ENCODE measurements at places on chromosomes 12 and 14.
A peak's percentile ranks its signal among the peaks of the same experiment; 100 is the strongest.

- DNase-seq = no peak
- no peaks in the 10 kb centered on the region for H3K27me3 ChIP-seq
- peaks cover 20% of the 10 kb centered on the region for H3K4me1 ChIP-seq
- no peak overlapping the region for H3K4me3 ChIP-seq
- no peak overlapping the region for H3K27ac ChIP-seq
Measured at GRCh38 chr12:104416585-104416984, 40.2 kb upstream of the CHST11 start.

DNA sequence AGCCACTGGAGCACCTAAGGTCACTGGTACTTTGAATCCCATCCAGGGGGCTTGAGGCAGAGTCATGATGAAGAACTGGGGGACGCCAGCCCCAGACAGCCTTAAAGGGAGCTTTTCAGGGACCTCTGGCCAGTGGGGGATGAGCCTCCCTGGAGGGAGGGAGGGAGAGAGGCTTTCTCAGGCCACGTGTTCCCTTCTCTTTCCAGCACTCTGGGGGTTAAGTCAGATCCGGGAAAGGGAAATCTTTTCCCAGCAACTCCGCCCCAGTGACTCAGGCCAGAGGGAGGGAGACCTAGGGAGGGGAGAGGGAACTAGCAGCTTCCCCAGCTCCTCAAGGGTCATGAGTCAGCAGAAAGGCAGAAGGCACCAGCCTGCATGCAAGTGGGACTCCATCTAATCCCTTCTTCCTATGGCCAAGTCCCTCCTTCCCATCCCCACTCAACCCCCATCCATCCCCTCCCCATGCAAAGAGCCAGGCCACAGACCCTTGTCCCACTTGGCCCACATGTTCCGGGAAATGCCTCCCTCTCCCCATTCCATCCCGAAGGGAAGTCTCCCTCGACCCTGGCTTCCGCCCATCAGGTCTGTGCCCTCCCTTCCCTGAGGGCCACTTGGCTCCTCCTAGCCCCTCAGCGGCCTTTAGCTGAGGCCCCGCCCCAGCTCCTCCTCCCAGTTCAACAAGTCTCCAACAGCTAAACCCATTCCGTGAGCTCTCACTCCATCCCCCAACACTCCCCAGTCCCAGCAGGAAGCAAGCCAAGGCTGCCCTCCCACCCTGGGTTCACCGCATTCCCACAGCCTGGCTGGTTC is 5.6 kb downstream of the TNFRSF1A start:
- H3K4me3 ChIP-seq = no peak overlapping the region
- no peak overlapping the region for H3K27ac ChIP-seq
- H3K4me1 ChIP-seq = peaks cover 20% of the 10 kb centered on the region
- DNase-seq = peak; percentile 81
- peaks cover 31% of the 10 kb centered on the region for H3K36me3 ChIP-seq

DNA sequence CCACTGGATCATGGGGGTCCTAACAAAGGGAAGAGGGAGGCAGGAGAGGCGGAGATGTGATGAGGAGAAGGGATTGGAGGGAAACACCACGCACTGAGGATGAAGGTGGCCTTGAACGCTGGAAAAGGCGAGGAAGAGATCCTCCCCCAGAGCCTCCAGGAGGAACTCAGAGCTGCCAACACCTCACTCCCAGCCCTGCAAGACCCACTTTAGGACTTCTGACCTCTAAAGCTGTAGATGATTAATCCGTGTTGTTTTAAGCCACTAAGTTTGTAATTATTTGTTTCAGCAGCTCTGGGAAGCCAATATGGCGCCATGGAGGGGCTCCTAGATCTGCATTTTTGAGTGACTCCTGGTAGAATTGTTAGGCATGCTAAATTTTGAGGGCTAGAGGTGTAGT is 74.6 kb upstream of the CEP83 start:
- no peak for DNase-seq
- no peaks in the 10 kb centered on the region for H3K4me1 ChIP-seq
- H3K4me3 ChIP-seq = no peak overlapping the region
- H3K27ac ChIP-seq = no peak overlapping the region

- no peaks in the 10 kb centered on the region for H3K36me3 ChIP-seq
- H3K4me3 ChIP-seq = no peak overlapping the region
- DNase-seq = no peak
- no peaks in the 10 kb centered on the region for H3K4me1 ChIP-seq
- H3K27me3 ChIP-seq = peaks cover 1% of the 10 kb centered on the region
Measured at GRCh38 chr14:94648801-94649200, 36.6 kb downstream of the SERPINA3 start.

DNA sequence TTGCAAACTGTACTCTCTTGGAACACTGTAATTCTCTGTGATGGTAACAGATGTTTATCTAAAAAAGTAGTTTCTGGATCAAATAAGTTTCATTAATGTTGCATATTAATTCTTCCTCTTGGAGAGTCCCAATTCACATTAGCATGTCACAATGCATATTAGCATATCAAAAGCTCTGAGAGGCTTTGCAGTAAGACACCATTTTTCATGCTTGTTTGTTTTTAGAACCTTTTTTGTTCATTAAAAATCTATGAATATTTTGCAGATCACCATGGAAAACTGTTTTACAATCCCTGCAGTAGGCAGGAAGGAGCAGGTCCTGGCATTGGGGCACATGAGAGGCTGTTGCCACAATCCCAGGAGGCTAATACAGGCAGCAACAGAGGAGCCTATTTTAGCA is 180.7 kb downstream of the KCNH5 start:
- H3K36me3 ChIP-seq = no peaks in the 10 kb centered on the region
- H3K27me3 ChIP-seq = no peaks in the 10 kb centered on the region
- DNase-seq = no peak
- no peak overlapping the region for H3K27ac ChIP-seq

DNA sequence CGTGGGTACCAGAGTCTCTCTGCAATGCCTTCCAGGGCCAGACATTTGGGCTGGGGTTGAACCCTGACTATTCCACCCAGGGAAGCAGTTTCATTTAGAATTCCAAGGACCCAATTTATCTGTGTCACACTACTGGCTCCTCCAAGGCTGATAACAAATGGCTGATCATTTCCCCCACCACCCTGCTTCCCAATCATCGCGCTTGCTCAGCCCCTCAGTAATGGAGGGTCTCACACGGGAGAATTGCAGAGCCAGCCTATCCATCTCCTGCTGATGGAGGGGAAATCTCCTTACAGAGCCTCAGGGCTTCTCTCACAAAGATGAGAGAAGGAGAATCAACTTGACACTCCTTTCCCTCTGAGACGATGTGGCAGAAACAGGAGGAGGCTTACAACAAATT is 78.4 kb upstream of the WSCD2 start:
- peaks cover 16% of the 10 kb centered on the region for H3K27me3 ChIP-seq
- DNase-seq = no peak
- peaks cover 5% of the 10 kb centered on the region for H3K4me1 ChIP-seq
- no peaks in the 10 kb centered on the region for H3K36me3 ChIP-seq
- no peak overlapping the region for H3K27ac ChIP-seq

DNA sequence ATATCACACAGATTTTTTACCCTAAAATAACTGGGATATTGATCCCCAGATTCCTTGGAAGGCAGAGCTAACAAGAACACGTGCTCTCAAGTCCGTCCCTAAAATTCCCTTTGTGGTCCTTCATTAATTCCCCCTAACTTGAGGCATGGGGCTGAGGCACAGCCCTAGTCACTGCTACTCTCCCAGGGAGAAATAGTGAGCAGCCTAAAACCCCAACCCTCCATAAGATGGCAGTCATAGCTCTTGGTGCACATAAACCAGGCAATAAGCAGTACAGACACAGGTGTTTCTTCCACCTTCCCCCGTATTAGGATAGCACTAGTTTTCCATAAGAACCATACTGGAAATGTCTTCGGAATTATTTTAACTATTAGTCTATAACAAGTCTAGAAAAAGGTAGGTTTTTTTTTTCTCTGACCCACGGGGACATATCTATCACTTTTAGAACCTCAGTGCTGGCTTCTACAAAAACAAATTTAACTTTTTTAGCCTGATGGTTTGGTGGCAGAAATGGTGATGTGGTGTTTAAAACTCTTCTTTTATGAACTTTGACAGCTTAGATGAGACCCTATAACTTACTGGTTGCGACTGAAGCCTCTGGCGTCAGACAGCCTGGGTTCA is 3.1 kb upstream of the ARHGEF40 start:
- no peak overlapping the region for H3K4me3 ChIP-seq
- peaks cover 30% of the 10 kb centered on the region for H3K4me1 ChIP-seq
- no peak overlapping the region for H3K27ac ChIP-seq
- no peak for DNase-seq
- H3K27me3 ChIP-seq = peaks cover 55% of the 10 kb centered on the region

DNA sequence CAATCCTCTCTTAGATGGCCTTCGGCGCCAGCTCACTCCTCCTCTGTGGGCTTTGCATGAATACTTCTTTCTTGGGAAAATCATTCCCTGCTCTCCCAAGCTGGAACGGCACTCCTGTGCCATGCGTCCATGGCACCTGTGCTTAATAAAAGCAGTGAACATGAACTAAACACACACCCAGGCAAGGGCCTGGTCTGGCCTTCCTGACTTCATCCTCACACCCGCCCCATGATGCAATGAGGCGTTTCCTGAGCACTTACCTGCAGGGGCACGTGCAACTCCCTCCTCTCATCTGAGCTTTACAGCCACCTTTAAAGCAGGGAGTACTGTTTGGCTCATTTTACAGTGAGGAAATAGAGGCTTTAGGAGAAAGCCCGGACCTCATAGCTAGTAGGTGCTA is 219.8 kb downstream of the SLC41A2 start:
- peaks cover 1% of the 10 kb centered on the region for H3K36me3 ChIP-seq
- H3K4me1 ChIP-seq = peaks cover 76% of the 10 kb centered on the region
- no peak overlapping the region for H3K4me3 ChIP-seq
- DNase-seq = no peak
- no peaks in the 10 kb centered on the region for H3K27me3 ChIP-seq

- no peak for DNase-seq
- no peaks in the 10 kb centered on the region for H3K27me3 ChIP-seq
- no peak overlapping the region for H3K27ac ChIP-seq
Measured at GRCh38 chr12:68505970-68506369, 104.7 kb upstream of the RAP1B start.

GRCh38 chr14:85479306-85479705 is 50.6 kb upstream of the FLRT2 start:
- no peaks in the 10 kb centered on the region for H3K36me3 ChIP-seq
- H3K27me3 ChIP-seq = no peaks in the 10 kb centered on the region
- no peak for DNase-seq

DNA sequence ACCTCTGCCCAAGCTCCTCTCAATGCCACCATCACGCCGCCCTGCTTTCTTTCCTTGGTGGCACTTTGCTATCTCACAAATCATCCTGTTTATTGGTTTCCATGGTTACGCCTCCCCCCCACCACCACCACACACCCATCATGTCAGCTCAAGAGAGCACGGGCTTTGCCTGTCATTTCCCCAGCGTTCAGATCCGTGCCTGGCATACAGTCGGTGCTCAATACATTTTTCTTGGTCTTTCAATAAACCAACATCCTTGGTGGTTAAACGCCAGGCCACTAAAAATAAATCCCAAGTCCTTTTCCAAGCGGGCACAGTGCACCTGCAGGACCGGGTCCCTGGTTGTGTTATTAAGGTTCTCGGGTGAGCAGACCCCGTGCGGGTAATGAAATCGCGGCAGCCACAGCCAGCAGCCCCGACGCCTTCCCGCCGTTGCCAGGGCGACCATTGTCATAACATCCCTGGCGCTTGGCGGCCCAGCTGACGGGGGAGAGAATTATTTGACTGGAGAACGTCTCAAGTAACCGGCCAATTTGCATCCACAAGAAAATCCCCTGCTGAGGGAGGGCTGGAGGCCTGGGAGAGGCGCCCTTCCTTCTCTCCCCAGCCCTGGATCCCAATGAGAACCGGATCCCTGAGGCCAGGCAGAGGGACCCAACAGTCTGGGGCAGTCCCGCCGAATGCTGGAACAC is 92.9 kb downstream of the KSR2 start:
- peaks cover 14% of the 10 kb centered on the region for H3K4me1 ChIP-seq
- no peaks in the 10 kb centered on the region for H3K36me3 ChIP-seq
- H3K27ac ChIP-seq = no peak overlapping the region
- no peak overlapping the region for H3K4me3 ChIP-seq
- DNase-seq = peak; percentile 66

All from activated CD4-positive, alpha-beta memory T cell treated with anti-CD3 and anti-CD28 coated beads for 36 hours (primary cell).